ENCODE measurements at places on chromosomes 12 and 14.
A peak's percentile ranks its signal among the peaks of the same experiment; 100 is the strongest.

- no peak for DNase-seq
These were observed 8.6 kb downstream of the NFATC4 start for GRCh38 chr14:24376448-24377070.

DNA sequence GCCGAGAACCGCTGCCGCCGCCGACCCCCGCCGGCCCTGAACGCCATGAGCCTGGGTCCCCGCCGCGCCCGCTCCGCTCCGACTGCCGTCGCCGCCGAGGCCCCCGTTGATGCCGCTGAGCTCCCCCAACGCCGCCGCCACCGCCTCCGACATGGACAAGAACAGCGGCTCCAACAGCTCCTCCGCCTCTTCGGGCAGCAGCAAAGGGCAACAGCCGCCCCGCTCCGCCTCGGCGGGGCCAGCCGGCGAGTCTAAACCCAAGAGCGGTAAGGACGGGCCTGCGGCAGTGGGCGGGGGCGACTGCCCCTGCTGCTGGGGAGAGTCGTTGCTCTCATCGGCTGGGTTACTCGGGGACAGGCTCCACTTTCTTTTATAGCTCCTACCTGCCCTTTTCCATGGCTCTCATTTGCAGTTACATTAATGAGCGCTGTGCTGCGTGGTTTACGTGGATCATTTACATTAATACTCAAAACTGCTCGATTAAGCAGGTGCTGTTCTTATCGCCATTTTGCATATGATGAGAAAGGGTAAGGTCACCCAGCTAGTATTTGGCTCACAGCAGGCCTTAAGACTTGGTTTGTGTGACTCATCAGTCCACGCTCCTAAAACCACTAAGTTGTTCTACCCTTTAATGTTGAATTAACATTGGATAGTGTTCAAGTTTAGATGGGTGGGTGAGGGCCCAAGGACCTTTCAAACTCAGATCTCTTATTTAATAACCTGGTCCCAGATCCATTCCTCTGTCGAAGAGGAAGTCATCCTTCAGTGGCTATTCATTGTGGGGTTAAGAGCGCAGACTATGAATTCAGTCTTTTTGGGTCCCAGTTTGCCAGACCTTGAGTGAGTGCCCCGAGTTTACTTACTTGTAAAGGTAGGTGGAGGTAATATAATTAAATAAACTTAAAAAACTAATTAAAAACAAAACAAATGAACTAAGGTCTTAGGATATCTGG is 823 bp downstream of the RNF10 start:
- peak; percentile 30 for DNase-seq

DNA sequence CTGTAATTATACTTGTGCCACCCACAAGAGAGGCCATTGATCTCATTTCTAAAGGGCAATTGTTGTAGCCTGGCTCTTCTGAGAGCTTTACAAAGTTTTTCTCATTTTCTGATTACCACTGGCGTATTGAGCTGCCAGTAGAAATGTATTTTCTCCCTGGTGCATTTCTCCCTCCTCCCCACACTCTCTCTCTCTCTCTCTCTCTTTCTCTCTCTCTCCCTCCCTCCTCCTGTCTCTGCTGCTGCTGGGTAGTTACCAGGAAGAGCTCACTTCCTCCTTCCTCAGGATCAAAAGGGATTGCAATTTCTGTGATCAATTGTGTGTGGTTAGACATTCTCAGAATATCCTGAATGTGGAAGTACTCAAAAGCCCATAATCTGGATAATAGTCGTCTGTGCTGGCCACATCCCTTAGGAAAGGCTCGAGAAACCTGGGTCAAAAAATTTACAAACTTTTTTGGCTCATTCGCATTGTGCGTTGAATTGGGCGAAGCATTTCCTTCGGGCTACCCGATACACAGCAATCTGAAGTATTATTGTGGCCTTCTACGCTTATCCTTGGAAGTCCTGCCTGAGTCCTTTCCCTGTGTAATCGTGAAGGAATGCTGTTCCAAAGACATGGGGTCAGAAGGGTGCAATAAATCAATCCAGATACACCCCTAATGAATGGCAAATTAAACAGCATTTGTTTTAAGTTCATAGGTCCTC is 254.8 kb downstream of the MSRB3 start:
- DNase-seq: no peak

DNA sequence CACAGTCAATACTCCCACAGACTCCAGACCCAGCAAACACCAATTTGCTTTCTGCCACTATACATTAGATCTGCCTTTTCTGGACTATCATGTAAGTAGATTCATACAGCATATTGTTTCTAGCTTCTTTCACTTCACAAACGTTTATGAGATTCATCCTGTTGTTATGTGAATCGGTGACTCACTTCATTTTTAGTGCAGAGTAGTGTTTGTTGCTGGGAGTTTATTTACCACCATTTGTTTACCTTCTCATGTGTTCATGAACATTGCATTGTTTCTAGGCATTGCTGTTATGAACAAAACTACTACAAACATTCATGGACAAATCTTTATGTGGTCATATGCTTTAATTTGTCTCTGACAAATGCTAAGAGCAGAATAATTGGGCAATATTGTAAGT is 807.8 kb upstream of the TMEM132C start:
- no peak for DNase-seq

GRCh38 chr12:79673354-79673753 is 17.4 kb downstream of the PAWR start:
- no peak for DNase-seq
